ENCODE measurements at places on chromosomes 2 and 18.

GRCh38 chr18:44979748-44980147 lies 299.1 kb downstream of the SETBP1 start:
- no peak for DNase-seq

DNA sequence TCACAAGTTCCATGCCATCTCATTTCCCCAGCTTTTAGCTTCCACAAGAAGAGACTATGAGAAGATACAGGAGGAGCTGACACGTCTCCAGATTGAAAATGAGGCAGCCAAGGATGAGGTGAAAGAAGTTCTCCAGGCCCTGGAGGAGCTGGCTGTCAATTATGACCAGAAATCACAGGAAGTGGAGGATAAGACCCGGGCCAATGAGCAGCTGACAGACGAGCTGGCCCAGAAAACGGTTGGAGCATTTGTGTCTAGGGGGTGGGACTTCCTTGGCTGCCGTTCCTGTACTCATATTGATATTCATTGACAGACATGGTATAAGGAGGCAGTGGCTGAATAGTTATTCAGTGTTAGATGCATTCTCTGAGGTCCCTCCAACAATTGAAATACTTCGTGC lies 57.2 kb upstream of the LYPD6B start:
- DNase-seq = peak; percentile 16

DNA sequence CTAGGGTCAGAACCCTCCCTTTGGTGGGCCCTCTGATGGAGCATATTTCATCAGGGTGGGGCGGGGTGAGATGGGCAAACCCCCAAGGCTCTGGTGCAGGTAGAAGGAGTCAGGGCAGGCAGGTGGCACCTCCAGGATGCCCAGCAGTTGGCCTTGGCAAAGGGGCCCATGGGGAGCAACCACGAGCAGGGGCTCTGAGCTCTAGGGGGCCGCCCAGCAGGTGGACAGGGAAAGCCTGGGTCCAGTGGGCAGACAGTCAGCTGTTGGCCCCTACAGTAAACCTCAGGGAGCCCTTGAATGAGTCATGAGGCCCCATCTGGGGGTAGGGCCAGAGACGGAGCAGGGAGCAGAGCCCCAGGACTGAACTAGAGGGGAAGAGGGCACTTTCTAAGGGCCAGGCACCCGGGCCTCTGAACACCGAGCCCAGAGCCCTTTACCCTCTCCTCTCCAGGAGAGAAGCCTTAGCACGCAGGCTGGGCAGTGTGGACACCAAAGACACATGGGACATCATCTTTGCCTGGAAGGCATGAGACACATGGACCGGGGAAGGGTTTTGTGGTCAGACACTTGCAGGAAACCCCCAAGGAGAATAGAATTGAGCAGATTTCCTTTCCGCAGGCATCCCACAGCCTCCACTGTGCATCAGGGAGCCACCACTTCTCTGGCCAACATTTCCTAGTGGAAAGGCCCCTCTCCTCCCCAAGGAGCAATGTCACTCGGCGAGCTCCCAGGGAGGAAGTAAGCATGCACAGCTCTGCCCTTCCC lies 257.3 kb downstream of the GLI2 start:
- no peak for DNase-seq

- DNase-seq = no peak
Measured at GRCh38 chr2:31013301-31013700, 124.9 kb downstream of the GALNT14 start.

DNA sequence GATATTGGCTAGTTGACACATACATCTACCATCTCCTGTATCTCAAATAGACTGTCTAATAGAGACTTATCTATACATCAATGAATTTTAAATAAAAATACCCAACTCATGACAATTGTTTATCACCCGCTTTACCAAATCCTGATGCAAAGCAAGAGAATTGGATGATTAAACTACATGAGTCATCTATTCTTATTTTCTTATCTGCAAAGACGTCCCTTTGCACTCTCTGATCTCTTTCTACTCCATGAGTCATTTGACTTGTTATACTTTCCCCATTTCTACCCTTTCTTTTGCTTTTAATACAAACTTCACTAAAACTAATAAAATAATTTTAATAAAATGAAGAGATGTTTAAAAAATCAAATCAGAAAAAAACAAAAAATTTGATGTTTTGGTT lies 261.7 kb upstream of the MAP2 start:
- DNase-seq = no peak

- DNase-seq = peak; percentile 12
Measured at GRCh38 chr18:21703241-21703820, 1.2 kb downstream of the ABHD3 start.

GRCh38 chr2:222978850-222979249 lies 73.1 kb upstream of the KCNE4 start:
- peak; percentile 18 for DNase-seq

DNA sequence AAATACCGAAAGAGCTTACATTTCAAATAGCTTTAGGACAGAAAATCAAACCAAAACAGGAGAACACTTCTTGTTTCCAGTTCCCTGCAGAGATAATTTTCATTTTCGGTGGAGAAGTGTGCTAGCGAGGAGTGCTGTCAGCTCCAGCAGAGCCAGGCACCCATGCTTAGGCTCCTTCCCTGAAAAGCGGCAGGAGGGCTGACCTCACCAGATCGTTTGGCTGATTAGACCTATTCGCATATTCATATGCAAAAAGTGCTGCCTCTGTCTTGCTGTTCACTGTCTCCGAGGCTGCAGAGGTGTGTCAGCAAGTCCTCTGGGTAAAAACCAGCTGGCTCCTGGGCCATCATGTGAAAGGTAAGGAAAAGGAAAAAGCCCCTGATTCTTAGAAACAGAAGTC lies 225.8 kb upstream of the COPS8 start:
- no peak for DNase-seq

- DNase-seq = no peak
Measured at GRCh38 chr2:167365216-167365615, 476.9 kb downstream of the XIRP2 start.

DNA sequence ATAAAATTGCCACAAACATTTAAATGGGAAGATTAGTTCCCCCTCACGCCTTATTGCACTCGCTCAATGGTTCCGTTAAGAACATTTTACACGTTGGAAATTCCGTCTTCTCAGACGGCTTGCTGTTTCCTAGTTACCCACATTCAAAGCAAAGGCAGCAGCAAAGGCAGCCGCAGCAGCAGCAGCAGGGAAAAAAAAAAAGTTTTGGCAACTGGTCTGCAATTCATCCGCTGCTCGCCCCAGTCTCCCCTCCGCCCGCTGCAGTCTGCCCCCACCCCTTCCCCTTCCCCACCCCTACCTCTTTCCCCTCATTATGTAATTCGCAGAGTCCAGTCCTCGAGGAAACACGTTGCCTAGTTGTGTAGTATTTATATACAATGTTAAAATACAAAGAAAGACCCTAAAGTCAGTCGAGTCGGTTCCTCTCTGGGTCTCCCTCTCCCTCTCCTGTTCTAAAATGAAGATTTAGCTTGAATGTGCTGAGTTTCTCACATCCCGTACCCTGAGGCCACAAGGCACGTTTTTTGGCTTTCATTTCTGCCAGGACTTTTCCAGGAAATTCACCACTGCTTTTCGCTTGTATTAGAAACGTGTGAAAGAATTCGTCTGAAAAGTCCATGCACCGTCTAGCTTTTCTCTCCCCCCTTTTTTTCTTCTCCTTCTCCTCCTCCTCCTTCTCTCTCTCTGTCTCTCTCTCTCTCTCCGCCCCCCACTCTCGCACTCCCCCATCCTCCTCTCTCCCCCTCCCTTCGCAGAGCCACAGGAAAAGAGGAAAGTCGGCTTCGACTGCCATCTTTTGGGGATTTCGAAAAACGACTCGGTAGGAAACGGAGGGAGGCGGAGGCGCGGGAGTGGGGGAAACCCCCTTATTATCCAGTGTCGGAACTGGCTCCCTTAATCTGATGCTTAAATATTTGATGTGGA lies 140.0 kb downstream of the MEIS1 start:
- peak; percentile 85 for DNase-seq

DNA sequence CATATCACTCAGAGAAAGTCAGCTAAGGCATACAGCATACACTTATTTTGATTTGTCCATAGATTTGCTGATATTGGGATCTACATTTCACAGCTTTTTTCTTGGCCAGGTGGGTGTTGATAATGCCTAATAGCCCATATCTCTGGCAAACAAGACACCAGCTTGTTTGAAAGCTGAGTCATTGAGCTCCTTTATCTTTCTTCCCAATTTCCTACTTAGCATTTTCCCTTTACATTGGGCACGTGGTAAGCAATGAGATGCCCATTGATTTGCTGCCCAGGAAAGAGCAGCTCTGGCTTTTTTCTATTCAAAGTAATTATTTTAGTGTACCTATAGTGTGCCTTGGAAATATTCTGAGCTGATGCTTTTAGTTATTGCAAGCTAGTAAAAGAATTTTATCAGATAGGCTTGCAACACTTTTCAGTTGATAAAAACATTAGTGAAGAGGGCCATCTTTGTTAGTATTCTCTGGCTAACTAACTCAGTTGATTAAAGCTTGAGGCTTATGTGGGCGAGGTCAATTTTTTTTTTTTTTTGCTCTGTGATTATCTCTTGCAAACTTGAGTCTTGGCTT lies 79.6 kb downstream of the OSBPL6 start:
- no peak for DNase-seq

GRCh38 chr18:59837586-59837985 lies 62.2 kb upstream of the PMAIP1 start:
- peak; percentile 75 for DNase-seq

DNA sequence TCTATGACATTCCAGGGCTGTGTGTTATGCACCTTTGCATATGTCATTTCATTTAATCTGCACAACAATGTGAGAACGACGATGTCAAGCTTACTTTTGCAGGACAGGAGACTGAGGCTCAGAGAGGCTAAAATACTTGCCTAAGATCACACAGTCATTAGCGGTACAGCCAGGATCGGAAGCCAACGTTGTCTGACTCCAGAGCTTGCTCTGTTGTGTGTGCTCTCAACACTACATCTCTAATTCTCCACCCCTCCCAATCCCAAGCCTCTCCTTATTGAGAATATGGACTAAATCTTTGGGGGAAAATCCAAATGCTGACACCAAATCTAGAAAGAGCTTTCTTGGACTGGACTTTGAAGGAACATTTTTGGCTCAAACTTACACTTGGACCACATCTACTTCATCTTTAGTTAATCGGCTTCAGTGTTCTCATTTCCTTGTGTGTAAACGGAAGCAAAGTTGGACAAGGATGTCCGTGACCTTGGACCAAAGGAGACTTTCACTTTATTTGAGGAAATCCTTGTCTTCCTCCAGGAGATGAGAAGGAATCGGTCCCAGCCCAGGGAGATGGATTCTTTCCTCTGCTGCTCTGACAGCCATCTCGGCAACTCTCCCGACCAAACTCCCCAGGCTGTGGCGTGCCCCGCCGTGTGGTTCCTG lies 242.4 kb downstream of the LPIN1 start:
- no peak for DNase-seq

GRCh38 chr2:30443081-30443480 lies 4.0 kb upstream of the LCLAT1 start:
- DNase-seq = no peak

- DNase-seq = peak; percentile 2
Measured at GRCh38 chr2:178237488-178238153, 43.3 kb downstream of the OSBPL6 start.

- no peak for DNase-seq
Measured at GRCh38 chr2:90645-91312, 44.5 kb upstream of the FAM110C start.

DNA sequence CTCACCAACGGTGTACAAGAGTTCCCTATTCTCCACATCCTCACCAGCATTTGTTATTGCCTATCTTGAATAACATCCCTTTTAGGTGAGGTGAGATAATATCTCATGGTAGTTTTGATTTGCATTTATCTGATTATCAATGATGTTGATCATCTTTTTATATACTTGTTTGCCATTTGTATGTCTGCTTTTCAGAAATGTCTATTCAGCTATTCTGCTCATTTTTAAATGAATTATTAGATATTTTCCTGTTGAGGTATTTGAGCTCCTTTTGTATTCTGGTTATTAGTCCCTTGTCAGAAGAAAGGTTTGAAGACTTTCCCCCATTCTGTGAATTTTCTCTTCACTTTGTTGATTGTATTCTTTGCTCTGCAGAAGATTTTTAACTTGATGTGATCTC lies 695.5 kb upstream of the DDX18 start:
- DNase-seq = no peak

DNA sequence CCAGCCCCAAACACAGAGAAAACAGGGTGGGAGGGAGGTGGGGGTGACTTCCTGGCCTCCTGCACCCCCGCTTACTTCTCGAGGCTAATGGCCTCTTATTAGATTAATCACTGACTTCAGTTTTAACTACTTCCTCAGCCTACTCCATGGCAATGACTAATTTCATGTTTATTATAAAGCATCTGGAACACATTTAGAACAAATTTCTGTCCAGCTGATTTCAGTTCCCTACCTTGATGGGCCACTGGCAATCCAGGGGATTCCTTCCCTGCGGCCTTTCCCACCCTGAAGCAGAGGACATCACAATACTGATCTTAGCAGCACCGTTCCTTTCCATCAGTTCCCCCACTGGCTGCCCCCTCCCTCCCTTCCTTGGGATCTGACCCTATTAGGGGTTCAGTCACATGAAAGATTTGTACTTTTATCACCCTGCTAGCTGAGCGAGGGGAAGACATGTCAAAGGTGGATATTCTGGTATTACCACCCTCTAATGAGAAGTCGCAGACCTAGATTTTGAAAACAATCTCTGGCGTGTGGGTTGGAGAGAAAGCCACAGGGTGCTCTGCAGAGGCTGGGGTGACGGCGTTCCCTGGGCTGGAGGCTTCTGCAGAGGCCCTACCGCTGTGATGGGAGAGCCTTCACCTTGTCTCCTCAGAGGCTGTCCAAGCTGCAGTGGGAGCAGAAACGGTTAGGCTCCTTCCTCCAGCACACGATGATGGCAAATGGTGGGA lies 67.6 kb downstream of the KIAA2012 start:
- peak; percentile 84 for DNase-seq

DNA sequence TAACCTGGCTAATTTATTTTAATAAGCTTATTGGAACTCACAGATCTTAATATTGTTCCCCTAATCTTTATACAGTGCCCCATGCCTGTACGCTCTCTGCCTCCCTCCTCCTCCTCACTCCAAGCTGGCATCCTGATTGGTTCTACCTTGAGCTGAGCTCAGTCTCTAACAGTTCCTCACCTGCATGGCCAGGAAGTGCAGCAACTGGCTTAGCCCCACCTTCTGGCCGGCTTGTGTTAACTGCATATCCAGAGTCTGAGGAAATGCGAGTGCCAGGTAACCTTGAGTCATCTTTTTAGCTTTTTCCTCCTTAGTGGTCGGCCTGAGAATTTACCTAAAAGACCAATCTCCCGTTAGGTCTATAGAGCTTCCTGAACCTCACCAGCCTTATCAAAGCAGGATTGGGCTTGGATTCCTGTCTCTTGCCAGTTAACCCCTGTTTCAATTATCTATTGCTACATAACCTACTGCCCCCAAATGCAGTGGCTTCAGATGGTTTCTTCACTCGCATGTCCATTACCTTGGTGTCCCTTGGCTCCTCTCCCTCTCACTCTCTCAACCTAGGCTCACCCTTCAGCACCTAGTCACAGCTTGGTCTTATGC lies 89.5 kb upstream of the STK39 start:
- no peak for DNase-seq

DNA sequence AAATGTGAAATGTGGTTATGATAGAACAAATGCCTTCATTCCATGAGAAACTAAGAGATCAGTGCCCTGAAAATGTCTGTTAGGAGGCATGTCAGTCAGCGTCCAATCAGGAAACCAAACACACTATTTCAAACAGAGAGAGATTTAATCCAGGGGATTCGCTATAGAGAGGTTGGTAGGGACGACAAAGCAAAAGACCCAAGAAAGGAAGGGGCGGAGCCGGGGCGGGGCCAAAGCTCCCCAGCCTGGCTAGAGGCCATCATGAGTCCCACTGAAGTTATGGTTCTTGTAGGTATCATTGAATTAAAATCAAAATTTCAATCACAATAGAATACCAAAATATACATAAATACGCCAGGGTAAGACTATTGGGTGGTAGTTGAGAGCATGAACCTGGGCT lies 32.9 kb upstream of the RNF149 start:
- no peak for DNase-seq

GRCh38 chr2:207459990-207460757 lies 69.6 kb upstream of the CREB1 start:
- DNase-seq = no peak

Measured in EH (cell line).